ENCODE measurements at places on chromosomes 7 and 10.

- no peak for DNase-seq
Measured at GRCh38 chr7:92740700-92741126, 95.7 kb downstream of the CDK6 start.

GRCh38 chr7:101816595-101817470 is 593 bp upstream of the CUX1 start:
- no peak for DNase-seq

- no peak for DNase-seq
Measured at GRCh38 chr10:130615457-130615856, 479.3 kb downstream of the GLRX3 start.

- no peak for DNase-seq
Measured at GRCh38 chr7:81846398-81846797, 76.6 kb upstream of the HGF start.

DNA sequence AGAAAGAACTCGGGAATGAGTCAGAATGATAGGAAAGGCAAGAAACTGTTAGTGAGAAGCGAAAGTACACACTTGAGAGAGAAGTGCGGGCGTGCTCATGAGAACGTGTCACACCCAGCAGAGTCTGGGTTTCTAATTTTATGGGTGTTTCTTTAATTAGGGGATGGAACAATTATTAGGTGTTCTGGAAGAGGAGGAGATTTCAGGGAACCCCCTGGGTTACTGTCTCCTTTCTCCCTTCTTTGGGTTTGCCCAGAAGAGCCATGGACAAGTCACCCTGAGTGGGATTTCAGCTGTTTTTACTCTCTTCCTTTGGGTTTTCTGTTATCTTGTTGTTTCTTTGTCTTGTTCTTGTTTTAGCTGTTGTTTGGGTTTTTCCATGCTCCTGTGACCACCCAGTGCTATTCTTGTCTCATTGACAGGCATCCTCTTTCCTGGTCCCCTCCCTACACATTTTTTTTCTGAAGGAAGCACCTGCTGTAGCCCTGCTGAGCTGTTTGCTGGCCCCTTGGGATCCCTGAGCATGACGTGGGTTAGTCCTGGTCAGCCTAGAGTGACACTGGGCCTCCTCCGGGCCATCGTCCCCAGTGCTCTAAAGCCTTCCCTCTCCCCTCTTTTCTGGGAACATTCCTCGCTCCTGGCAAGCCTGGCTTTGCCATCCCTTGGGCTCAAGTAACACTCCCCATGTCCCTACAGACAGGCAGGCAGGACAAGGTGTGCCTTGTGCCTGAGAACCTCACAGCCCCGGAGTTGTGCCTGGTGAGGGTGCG is 3.5 kb downstream of the SH2D4B start:
- DNase-seq, result no peak

GRCh38 chr10:22977751-22978150 is 49.9 kb downstream of the ARMC3 start:
- no peak for DNase-seq

DNA sequence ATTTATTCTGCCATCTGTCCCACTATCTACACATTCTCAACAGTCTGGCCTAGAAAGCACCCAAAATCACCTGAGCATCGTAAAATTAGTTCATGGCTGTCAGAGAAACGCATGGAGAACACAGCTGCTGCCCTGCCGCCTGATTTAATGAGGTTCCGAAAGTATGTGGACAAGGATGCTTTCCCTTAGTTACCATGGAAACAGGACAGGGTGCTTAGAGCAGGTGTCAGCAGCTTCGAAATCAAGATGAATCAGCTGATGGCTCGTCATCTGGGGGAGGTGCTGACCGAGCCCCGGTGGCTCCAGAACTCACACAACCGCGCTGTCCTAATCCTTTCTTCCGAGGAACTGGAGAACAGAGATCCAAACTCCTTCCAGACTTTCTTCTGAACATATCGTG is 151.5 kb downstream of the TEX36 start:
- DNase-seq, result no peak

- no peak for DNase-seq
Measured at GRCh38 chr10:116084161-116084560, 188.8 kb downstream of the GFRA1 start.

DNA sequence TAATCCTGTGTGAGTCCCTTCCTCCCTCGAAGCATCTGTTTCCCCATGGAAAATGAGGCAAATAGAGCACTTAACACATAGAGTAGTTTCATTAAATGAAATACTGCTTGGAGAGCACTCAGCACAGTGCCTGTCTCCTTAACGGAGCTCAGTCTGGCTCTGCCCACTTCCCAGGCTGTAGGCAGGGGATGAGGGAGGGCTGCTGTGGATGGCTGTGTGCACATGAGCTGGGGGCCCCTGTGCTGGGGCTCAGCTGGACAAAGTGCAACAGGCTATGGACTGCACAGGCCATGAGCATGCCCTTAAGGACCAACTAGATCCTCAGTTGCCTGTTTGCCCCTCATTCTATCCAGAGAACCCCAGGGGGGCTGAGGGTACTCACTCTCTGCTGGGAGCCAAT is 14.5 kb downstream of the ZCCHC24 start:
- DNase-seq, result no peak

GRCh38 chr7:4268040-4268965 is 413.8 kb upstream of the FOXK1 start:
- DNase-seq, result no peak

DNA sequence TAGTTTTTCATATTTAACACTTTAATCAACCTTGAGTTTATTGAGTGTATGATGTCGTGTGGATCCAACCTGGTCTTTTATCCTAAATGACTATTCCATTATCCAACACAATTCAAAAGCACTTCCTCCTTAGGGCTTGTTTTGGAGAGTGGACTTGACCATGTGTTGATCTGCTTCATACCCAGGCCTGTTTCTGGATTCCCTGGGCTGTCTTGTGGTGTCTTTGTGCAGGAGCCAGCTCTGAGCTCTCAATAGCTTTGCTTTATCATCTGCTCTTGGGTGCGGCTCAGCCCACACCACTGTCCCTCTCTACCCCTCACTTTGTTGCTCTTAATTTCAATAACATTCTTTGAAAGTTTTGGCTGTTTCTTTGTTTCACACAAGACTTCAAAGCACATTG is 70.9 kb upstream of the CHST15 start:
- DNase-seq, result no peak

GRCh38 chr10:15253951-15254807 is 85.7 kb upstream of the NMT2 start:
- no peak for DNase-seq

DNA sequence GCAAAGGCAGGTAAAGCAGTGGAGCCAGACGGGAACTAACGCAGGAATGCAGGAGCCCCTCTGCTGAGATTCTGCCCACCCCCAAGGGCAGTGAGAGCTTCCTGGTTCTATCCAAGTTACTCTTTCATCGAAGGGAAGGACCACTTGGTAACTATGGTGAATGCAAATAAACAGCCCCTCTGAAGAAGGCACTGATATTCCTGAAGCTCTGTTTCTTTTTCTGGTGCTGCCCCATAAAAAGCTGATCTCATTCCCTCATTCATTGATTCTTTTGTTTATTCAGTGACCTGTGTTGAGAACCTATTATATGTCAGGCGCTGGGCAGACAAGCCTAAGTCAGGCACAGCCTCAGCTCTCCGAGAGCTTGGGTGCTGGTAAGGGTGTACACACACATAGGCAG is 217.3 kb downstream of the SNX10 start:
- no peak for DNase-seq

GRCh38 chr10:119531067-119531466 is 11.5 kb downstream of the RGS10 start:
- no peak for DNase-seq

GRCh38 chr10:119801998-119802538 is 70.6 kb downstream of the MCMBP start:
- DNase-seq, result no peak

- DNase-seq, result no peak
Measured at GRCh38 chr10:104123397-104123796, 1.4 kb downstream of the SFR1 start.

GRCh38 chr10:71090801-71091200 is 121.6 kb upstream of the UNC5B start:
- no peak for DNase-seq

DNA sequence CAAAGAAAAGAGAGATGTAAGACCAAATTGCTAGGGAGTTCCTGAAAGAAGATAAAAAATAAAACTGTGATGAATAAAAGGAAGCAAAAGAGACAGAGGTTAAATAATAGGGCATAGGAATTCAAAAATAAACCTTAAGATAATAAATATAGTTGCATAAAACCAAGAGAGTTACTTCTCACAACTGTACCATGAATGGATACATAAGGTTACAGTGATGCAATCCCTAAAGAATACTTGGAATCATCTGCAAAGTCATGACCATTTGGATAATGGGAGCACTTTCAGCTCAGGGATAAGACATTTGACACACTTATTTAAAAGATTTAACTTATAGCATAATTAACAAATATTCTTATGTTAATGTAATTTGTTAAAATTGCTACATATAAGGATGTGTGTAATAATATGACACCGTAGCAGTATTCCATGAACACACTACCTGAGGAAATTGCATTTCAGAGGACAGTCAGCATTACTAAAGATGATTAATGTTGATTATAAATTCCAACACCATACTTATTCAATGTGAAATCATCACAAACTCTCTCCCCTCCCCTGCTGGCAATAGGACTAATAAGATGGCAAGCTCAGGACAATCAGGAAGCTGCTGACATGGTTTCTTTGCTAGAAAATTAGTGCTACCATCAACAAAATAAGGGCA is 202.1 kb upstream of the AKR1E2 start:
- no peak for DNase-seq

DNA sequence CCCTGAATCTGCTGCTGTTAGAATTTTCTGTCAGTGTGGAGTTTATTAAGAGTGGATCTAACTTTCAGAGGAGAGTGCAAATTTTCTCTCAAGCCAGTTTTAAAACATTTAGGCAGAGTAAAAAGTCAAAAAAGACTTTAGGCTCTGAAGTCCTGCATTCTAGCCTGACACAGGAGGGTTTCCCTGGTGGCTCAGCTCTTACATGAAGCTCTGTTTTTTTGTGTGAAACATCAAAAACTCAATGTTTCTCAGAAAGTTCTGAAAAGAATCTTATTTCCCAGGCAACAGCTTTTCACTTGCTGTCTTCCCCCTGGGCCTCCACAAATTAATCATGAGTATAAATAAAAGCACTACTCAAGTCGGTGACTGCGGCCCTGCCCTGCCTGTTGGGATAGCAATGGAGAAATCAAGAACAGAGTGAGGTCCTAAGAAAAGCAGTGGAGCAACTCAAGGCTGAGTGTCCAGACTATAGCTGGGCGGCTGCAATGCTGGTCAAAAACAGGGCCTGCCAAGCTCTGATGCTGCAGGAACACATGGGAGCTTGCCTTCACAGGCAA is 22.3 kb upstream of the WDR11 start:
- DNase-seq, result no peak

DNA sequence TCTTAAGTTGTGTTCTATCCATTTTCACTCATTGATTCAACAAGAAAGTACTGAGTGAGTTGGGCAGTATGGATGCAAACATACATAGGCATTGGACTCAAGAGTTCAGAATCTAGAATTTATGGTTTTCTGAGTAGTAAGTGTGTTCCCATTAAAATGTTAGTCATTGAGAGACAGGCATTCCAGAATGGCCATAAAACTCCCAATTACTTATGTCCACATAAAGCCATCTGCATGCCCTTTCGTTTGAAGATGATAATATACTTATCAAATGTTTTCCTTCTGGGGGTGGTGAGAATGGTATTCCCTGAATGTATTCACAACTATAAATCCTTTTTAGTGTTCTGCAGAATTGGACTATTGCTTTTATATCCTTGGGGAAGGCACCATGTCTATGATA is 131.6 kb downstream of the CD36 start:
- DNase-seq, result no peak

- DNase-seq, result no peak
Measured at GRCh38 chr10:36265741-36266140, 623.6 kb upstream of the FZD8 start.

- DNase-seq, result no peak
Measured at GRCh38 chr7:66729274-66729673, 11.3 kb upstream of the RABGEF1 start.

DNA sequence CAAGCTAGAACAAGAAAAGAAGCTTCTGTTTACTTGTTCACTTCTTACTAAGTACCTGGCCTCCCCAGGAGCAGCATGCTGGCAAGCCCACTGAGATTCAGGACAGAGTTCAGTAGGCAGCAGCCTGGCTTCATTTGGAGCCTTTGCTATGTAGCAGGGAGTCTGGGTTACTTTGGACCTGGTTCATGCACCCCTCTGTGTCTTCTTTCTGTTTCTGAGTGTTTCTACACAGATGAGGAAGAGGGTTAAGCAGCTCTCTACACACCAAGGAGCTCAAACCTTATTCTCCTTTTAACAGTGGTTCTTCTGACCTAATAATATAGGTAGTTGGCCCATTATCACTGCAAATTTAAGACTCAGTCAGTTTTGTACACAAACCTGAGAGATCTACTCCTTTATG is 152.9 kb downstream of the ARID5B start:
- DNase-seq, result no peak

- DNase-seq, result no peak
Measured at GRCh38 chr10:72329290-72330068, 25.2 kb downstream of the DNAJB12 start.

DNA sequence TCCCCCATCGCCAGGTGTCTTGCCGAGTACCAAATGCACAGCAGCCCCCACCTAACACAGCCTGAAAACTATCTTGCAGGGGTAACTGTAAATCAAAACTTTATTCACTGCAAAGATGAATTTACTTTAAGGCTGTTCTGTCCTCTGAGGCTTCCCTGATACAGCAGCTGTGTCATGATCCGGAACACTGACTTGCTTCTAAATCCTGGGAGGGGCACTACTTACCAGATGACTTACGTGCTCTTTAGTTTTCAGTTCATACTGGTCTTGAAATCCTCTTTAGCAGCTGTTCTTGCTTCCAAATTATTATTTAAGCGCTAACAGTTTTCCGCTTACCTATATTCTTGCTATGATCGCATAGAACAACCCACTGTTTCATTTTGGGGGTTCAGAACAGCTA is 4.9 kb downstream of the DYNC1I1 start:
- DNase-seq, result no peak

DNA sequence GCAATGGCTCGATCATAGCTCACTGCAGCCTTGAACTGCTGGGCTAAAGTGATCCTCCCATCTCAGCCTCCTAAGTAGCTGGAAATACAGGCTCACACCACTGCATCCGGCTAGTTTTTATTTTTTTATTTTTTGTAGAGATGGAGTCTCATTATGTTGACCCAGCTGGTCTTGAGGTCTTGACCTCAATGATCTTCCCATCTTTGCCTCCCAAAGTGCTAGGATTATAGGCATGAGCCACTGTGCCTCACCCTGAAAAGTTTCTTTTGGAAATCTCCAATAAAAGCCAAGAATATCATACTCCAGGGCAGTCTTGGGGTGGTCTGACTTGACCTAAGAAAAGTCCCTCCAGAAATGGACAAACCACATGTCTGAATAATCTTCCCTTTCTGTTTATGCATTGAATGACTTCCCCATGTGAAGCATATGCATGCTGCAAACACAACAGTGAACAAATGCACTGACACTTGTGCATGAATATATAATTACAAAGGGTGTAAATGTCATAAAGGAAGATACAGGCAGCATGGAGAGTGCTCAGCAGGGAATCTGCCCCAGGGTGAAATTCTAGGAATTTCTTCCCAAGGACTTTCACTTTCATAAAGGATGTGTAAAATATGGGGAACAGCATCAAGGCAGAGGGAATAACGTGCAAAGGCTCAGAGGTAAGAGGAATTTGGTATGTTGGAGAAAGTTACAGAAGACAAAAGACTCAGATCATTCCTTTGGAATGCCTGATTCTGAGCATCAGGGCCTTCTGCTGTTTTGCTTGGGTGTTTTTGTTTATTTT is 142.4 kb upstream of the LYZL1 start:
- DNase-seq, result no peak
